ENCODE measurements at places on chromosomes 3 and 15.

- DNase-seq = no peak
- H3K27ac ChIP-seq = no peak overlapping the region
- H3K4me1 ChIP-seq = peaks cover 26% of the 10 kb centered on the region
- H3K4me3 ChIP-seq = no peak overlapping the region
- no peaks in the 10 kb centered on the region for H3K27me3 ChIP-seq
- no peaks in the 10 kb centered on the region for H3K36me3 ChIP-seq
These were observed 352.7 kb downstream of the TIGIT start for GRCh38 chr3:114646526-114646925.

GRCh38 chr3:5026046-5026362 is 46.8 kb downstream of the BHLHE40 start:
- H3K27me3 ChIP-seq = peaks cover 4% of the 10 kb centered on the region
- H3K27ac ChIP-seq = no peak overlapping the region
- H3K4me1 ChIP-seq = peaks cover 12% of the 10 kb centered on the region
- H3K4me3 ChIP-seq = peak overlapping the region; percentile 78

GRCh38 chr3:67941433-67942030 is 287.1 kb upstream of the SUCLG2 start:
- H3K4me3 ChIP-seq = no peak overlapping the region
- H3K27me3 ChIP-seq = no peaks in the 10 kb centered on the region
- H3K4me1 ChIP-seq = no peaks in the 10 kb centered on the region

- H3K4me1 ChIP-seq = no peaks in the 10 kb centered on the region
- H3K36me3 ChIP-seq = no peaks in the 10 kb centered on the region
- no peak overlapping the region for H3K4me3 ChIP-seq
These were observed 13.4 kb upstream of the GHSR start for GRCh38 chr3:172461530-172462138.

GRCh38 chr3:185824051-185825005 is 514 bp downstream of the IGF2BP2 start:
- peak overlapping the region; percentile 98 for H3K4me3 ChIP-seq
- peaks cover 50% of the 10 kb centered on the region for H3K4me1 ChIP-seq
- H3K27ac ChIP-seq = peak overlapping the region; percentile 99
- peaks cover 19% of the 10 kb centered on the region for H3K36me3 ChIP-seq
- DNase-seq = peak; percentile 62

GRCh38 chr3:15345608-15346137 is 13.3 kb upstream of the SH3BP5 start:
- no peaks in the 10 kb centered on the region for H3K4me1 ChIP-seq
- no peak overlapping the region for H3K4me3 ChIP-seq
- H3K27ac ChIP-seq = no peak overlapping the region
- no peak for DNase-seq

- no peak overlapping the region for H3K4me3 ChIP-seq
- H3K4me1 ChIP-seq = peaks cover 56% of the 10 kb centered on the region
- peaks cover 2% of the 10 kb centered on the region for H3K36me3 ChIP-seq
- DNase-seq = no peak
These were observed 6.8 kb downstream of the TSPAN3 start for GRCh38 chr15:77064063-77064462.

- H3K4me3 ChIP-seq = no peak overlapping the region
- DNase-seq = no peak
- no peak overlapping the region for H3K27ac ChIP-seq
- H3K27me3 ChIP-seq = peaks cover 8% of the 10 kb centered on the region
- H3K4me1 ChIP-seq = no peaks in the 10 kb centered on the region
These were observed 16.2 kb upstream of the ABI3BP start for GRCh38 chr3:101009386-101009785.

GRCh38 chr15:37028625-37029296 is 71.6 kb downstream of the MEIS2 start:
- peaks cover 8% of the 10 kb centered on the region for H3K36me3 ChIP-seq
- H3K27me3 ChIP-seq = no peaks in the 10 kb centered on the region
- no peak overlapping the region for H3K4me3 ChIP-seq
- peaks cover 34% of the 10 kb centered on the region for H3K4me1 ChIP-seq
- H3K27ac ChIP-seq = no peak overlapping the region

- no peaks in the 10 kb centered on the region for H3K36me3 ChIP-seq
- no peak overlapping the region for H3K27ac ChIP-seq
- peaks cover 18% of the 10 kb centered on the region for H3K4me1 ChIP-seq
- DNase-seq = no peak
These were observed 81.1 kb upstream of the MYZAP start for GRCh38 chr15:57510647-57511046.

GRCh38 chr3:188296761-188297612 is 143.0 kb downstream of the LPP start:
- no peak for DNase-seq
- no peak overlapping the region for H3K4me3 ChIP-seq
- H3K27me3 ChIP-seq = no peaks in the 10 kb centered on the region
- H3K4me1 ChIP-seq = peaks cover 71% of the 10 kb centered on the region

GRCh38 chr3:12796171-12797123 is at the start of gene CAND2:
Gene CAND2, plus strand, starts transcription at chr3:12796680. Its CDS starts 41 bp downstream, at chr3:12796721.
- peak; percentile 48 for DNase-seq
- no peaks in the 10 kb centered on the region for H3K27me3 ChIP-seq
- peaks cover 23% of the 10 kb centered on the region for H3K4me1 ChIP-seq
- H3K36me3 ChIP-seq = no peaks in the 10 kb centered on the region
- peak within 1 kb of the TSS; percentile 94 for H3K4me3 ChIP-seq

DNA sequence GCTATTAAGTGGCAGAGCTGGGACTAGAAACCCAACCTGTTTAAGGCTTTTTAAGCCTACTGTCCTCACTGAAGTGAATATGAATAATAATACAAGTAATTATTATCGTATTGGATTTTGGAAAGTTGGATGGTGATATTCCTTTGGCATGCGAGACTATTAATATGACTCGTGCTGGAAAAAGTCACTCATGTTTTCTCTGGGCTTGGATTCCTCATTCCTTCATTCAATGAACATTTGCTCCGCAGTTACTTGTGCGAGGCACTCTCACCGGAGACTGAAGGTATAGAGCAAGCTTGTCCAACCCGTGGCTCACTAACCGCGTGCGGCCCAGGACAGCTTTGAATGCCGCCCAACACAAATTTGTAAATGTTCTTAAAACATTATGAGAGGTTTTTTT is 694 bp downstream of the PLAAT1 start:
- peak overlapping the region; percentile 86 for H3K4me3 ChIP-seq
- H3K27ac ChIP-seq = no peak overlapping the region
- H3K27me3 ChIP-seq = peaks cover 18% of the 10 kb centered on the region
- DNase-seq = no peak

- no peaks in the 10 kb centered on the region for H3K27me3 ChIP-seq
- H3K4me3 ChIP-seq = no peak overlapping the region
These were observed 1109.3 kb downstream of the ROBO2 start for GRCh38 chr3:78148986-78149717.

DNA sequence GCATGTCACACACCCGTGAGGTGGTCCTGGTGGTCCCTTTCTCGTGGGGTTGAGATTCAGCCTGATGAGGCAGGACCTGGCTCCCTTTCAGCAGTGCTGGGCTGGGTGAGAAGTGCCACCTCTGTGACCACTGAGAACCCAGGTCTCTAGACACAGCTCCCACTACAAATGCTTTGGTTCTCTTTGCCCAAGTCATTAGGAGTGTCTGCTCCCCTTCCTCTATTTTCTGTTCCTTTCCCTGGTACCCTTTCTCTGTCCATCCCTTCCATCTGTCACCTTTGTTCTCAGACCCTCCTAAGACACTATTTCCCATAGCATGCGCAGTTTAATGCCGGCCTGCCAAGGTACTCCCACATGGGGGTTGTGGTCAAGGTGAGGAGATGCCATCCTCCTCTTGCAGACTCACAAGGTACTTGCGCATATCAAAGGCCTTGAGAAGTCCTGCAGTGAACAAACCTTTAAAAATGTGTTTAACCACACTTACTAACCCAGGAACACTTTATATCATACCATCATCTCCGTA is 297.7 kb downstream of the LRTM1 start:
- no peak overlapping the region for H3K4me3 ChIP-seq
- no peak overlapping the region for H3K27ac ChIP-seq
- peaks cover 2% of the 10 kb centered on the region for H3K36me3 ChIP-seq
- H3K27me3 ChIP-seq = peaks cover 17% of the 10 kb centered on the region
- H3K4me1 ChIP-seq = no peaks in the 10 kb centered on the region

- H3K4me3 ChIP-seq = peak overlapping the region; percentile 44
- no peaks in the 10 kb centered on the region for H3K27me3 ChIP-seq
- DNase-seq = peak; percentile 48
- H3K27ac ChIP-seq = no peak overlapping the region
These were observed 7.9 kb downstream of the P4HTM start for GRCh38 chr3:48997714-48998637.

DNA sequence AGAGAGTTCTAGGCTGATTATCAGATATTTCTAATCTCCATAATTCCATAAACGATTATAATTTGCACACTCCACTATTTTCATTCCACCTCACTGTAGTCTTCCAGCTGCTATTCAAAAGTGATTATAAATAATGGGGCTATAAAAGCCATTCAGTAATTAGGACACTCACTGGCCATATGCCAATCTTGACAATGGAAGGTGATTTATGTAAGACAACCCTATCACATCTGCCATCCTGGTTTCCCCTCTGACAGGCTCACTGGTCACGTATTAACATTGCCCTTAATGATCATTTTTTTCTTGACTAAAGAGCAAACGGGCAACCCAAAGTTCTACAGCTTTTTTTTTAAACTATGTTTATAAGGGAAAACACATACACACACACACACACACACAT is 402.4 kb downstream of the MAGI1 start:
- no peak for DNase-seq
- H3K4me1 ChIP-seq = peaks cover 12% of the 10 kb centered on the region
- H3K27me3 ChIP-seq = no peaks in the 10 kb centered on the region
- H3K27ac ChIP-seq = no peak overlapping the region

DNA sequence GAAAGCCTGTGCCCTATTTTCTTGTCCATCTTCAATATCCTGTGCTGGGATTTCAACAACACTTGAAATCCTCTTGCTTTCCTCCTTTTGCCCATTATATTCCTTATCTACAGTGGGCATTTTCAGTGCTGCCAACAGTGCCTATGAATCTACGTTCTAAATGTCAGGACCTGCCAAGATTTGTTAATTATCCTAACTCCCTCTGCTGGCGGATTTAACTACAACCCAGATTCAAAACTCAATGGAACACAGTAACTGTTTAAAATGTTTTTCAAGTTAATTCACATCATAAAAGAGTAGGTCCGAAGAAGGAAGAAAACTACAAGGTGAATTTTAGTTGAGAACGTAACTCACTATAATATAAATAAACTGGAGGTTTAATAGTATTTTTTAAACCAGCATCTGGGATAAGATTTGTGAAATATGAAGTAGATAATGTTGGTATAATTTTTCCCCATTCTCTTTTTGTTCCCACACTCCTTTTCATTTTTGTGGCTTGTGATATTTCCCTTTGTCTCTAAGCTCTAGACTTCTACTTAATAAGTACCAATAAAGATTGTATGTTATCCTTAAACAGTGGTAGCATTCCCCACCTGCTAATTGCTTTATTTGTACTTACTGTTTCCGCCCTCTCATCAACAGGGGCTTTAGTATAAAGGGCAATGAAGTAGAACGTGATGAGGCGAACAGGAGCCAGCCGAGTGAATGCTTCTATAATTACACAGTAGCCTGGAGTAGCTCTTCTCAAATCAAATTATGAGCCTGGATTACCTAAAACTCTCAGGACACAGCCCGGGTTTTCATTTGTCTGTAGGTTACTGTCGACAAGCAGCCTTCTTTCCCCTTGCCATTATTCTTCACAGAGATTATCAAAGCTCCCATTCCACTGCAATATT is 302.5 kb upstream of the ATP11B start:
- H3K27me3 ChIP-seq = no peaks in the 10 kb centered on the region
- peak overlapping the region; percentile 20 for H3K27ac ChIP-seq
- H3K4me1 ChIP-seq = peaks cover 21% of the 10 kb centered on the region
- no peak for DNase-seq
- no peak overlapping the region for H3K4me3 ChIP-seq
- no peaks in the 10 kb centered on the region for H3K36me3 ChIP-seq

DNA sequence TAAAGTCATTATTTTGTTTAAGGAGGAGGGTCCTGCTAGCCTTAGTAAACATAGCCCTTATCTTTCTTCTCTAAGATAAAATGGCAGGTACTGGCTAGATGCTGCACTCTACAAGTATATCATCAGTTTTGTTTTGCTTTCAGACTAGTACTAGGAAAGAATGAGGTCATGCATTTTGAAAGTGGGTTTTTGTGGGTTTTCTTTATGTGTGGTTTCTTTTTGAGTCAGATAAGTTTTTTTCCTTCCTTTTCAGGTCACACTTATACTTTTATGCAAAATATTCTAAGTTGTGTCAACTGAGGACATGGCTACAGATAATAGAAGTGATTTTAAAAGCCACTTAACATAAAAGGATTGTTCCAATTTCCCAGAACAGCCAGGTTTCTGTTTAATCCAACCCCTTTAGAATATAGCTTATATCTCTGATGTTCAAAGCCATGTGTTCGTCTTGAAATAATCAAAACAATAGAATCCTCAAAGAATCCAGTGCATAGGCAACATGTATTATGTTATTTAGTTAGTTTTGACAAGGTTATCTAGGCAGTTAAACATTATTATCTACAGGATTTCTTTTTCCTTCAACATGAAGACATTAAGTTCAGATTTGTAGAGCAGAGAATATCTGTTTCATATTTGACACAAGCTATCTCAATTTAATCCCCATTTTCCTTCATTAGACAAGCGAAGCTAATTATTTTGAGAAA is 406.2 kb downstream of the RBMS3 start:
- H3K4me3 ChIP-seq = no peak overlapping the region
- no peaks in the 10 kb centered on the region for H3K27me3 ChIP-seq
- peaks cover 36% of the 10 kb centered on the region for H3K4me1 ChIP-seq
- H3K27ac ChIP-seq = no peak overlapping the region
- no peak for DNase-seq
- no peaks in the 10 kb centered on the region for H3K36me3 ChIP-seq

DNA sequence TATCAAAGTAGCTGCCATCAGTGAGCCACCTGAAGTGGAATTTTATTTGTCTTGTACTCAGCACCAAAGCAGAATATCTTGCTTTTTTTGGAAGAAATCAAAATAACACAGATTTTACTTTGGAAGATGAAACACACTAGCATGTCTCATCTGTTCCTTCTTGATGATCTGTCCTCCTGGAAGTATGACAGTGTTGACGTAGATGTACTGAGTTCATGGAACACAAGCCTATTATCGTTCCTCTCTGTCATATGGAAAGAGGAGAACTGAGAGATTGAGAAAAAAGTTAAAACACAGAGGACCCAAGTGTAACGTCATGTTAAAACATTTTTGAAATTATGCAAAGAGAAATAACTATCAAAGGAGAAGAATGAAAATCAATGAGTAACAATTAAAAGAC is 340.2 kb downstream of the ROBO2 start:
- no peak for DNase-seq
- no peaks in the 10 kb centered on the region for H3K27me3 ChIP-seq
- no peaks in the 10 kb centered on the region for H3K36me3 ChIP-seq
- no peak overlapping the region for H3K4me3 ChIP-seq
- H3K4me1 ChIP-seq = no peaks in the 10 kb centered on the region
- no peak overlapping the region for H3K27ac ChIP-seq

All from neural crest cell (in vitro differentiated cells).